ENCODE measurements at places on chromosomes 3 and 15.
A peak's percentile ranks its signal among the peaks of the same experiment; 100 is the strongest.

- peak; percentile 85 for DNase-seq
Measured at GRCh38 chr3:97821774-97822358, at the start of gene CRYBG3. CRYBG3 (plus strand) TSS chr3:97822011; CDS start chr3:97822207, 196 bp downstream.

DNA sequence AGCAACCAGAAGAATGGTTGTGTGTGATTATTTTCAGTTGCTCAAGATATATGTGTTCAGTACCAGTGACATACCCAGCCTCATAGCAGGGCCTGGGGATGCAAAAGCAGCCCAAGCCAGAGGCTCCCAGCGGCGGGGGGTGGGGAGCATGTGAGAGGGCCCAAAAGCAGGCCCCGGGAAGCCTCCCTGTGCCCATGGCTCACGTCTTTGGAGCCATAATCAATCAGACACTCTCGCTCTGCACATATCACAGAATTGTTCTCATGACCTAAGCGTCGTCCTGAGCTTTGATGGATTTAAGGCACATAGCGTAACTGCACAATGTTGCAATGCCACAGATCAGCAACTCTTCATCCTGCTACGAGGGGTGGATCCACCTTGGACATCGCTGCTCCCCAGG lies 20.8 kb downstream of the KLHL25 start:
- DNase-seq = no peak

GRCh38 chr3:114218006-114218405 lies 19.4 kb downstream of the ZNF80 start:
- DNase-seq = no peak

GRCh38 chr3:157098823-157099185 lies 61.1 kb downstream of the CCNL1 start:
- no peak for DNase-seq

GRCh38 chr3:43017004-43017403 lies 37.9 kb downstream of the GASK1A start:
- no peak for DNase-seq

- DNase-seq = no peak
Measured at GRCh38 chr3:100370756-100371155, 30.1 kb downstream of the TOMM70 start.

DNA sequence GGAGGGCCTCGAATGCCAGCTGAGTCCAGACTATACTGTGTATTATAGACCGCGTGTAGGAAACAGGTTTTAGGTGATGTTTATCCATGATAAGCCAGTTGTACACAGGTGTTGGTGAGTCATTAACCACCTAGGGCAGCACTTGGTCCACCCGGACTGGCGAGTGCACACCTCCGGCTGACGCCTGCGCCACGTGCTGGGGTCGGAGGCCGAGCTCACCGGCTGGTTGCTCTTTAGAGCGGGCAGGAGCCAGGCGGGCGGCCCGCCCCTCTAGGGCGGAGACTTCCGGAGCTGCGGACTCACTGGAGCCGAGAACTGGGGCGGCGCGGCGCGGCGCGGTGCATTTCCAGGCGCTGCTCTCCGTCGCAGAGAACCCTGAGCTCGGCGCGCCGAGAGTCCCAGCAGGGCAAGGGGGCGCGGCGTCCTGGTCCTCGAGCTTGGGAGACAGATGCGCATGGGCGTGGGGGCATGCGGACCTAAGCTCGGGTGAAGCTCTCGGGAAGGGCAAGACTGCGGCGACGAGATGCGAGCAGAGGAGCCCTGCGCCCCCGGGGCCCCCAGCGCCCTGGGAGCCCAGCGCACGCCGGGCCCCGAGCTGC lies at the start of gene ESYT3:
TSS of gene ESYT3 (plus strand) at position 341 of the 599 bp plus-strand sequence. CDS start at position 524, 183 bp downstream.
- peak; percentile 75 for DNase-seq

DNA sequence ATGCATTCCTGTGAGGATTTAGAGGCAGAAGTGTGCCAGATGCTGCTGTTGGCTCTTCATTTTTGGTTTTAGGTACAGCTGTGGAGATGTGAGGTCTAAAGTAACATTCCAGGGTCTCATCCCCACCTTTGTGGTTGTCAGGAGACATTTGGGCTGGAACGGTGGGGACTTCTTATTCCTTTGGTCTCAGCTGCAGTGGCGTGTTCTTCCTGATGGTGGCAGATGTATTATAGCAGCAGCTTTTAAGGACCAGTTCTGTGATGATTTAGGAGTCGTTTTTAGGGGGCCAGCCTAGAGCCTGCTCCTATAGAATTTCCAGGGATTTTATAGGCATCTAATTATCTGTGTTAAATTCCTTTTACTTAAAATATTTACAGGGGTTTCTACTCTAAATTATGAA lies 221.0 kb upstream of the EOMES start:
- DNase-seq = no peak

All from brain (organoid and tissue), 16 donors.